ENCODE measurements at places on chromosomes 2 and 18.

GRCh38 chr2:213246497-213247281 is 37.6 kb upstream of the SPAG16 start:
- no peak for DNase-seq

DNA sequence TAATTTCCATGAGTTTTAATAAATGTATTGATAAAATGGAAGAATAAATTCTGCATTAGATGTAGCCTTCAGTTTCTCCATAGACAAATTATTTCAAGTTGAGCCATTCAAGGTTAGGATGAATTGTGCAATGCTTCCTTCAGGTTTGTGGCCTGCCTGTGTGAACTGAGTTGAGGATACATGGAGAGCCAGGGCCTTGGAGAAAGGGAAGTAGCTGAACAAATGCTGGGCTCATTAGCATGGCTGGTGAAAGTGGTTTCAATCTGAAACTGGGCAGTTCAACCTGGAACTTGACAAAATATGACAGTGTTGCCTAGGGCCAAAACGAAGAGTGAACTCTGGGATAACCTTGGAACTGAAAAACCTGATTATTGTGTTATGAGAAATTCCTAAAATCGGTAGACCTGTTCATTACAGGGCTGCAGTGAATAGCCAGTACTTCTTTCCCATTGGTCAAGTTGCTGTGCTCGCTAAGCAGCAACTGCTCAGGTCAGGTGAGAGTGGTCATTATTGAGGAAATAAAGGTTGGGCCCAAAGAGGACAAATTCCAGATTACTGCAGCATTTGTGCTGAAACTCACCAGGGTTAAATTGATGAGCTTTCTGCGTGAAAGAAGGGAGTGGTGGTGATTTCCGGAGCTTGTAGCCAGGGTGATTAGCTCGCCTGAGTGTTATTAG is 12.7 kb downstream of the INPP1 start:
- no peak for DNase-seq

DNA sequence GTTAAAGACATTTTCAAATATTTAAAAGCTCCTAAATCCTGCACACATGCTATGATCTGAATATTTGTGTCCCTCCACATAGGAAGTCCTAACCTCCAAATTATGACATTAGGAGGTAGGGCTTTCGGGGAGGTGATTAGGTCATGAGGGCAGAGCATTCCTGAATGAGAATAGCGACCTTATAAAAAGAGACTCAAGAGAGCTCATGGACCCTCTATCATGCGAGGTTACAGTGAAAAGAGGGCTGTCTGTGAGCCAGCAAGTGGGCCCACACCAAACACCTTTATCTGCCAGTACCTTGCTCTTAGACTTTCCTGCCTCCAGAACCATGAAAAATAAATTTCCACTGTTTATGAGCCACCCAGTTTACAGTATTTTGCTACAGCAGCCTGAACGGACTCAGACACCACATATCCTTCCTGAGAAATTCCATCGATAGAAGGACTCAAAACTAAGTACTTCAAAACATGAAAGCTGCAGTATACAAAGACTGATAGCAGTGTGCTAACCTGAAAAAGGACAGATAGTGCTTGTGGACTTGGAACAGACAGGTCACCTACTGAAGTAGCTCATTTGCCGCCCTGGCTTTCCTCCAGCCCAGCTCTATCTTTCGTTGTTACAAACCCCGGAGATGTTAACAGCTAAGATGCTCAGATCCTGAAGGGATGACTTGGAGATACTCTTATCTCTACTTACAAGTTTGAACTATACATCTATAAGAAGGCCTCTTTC is 13.8 kb downstream of the FAM210A start:
- no peak for DNase-seq

DNA sequence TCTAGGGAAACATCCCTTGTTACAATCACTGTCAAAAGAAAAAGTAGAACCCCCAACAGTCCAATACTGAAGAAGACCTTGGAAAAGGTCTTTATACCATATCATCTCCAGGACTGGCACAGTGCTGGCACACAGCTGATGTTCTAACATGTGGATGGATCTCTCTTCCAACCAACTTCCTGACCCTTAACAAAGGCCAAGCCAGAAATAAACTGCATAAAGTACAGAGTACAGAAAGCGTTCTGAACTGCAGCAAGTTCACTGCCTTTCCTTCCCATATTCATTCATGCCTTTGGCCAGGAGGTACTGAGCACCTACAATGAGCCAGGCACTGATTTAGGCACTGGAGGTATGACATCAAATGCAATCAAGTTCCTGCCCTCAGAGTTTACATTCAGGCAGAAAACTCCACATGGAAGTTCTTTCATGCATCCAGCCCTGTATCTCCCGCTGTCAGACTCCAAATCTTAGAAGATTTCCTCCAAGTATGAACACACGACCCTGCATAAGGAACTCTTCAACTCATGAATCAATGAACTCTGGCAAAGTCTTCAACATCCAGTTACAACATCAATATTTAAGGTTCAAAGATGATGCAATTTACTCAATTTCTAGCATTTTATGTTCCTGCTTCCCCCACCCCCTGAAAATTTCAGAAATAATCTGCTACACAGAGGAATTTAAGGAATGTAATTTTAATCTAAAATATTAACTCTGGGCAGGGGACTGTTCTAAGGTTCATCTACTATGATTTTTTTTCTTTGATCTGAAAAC is 33.8 kb downstream of the ACVR1 start:
- DNase-seq: no peak

DNA sequence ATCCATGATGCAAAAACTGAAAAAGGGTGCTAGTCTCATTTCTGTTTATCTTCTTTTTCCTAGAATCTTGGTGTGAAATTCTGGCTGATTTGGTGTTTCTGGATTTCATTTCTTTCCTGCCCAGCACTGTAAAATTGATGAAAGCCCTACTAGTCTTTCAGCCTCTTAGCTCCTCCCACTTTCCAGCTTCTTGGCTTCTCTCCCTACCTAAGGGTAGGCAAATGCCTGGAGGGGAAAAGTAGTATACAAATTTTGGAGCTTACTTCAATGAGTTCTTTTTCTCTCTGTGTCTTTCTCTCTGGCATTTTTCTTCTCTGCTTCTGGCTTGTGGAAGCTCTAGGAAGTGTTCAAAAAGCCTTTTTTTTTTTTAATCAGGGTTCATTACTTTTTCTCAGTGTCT is 160.5 kb downstream of the XIRP2 start:
- no peak for DNase-seq

- no peak for DNase-seq
Measured at GRCh38 chr18:48032876-48033789, 102.7 kb upstream of the SMAD2 start.

DNA sequence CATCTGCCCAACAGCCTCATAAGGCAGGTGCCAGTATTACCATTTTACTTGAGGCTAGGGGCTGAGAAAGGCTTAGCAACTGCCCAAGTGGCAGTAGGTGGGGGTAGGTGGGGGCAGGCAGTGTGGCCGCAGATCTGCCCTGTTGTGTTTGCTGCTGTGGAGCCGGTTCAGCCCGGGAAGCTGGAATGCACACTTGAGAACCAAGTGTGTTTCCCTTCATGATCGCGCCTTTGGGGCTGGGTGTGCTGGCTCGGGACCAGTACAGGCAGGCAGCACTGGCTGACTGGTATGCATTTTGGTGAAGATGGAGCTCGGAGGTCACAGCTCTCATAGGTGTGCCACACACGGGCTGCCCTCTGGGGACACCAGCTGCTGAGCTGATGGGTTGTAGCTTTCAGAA is 85.1 kb downstream of the CABLES1 start:
- DNase-seq: no peak

DNA sequence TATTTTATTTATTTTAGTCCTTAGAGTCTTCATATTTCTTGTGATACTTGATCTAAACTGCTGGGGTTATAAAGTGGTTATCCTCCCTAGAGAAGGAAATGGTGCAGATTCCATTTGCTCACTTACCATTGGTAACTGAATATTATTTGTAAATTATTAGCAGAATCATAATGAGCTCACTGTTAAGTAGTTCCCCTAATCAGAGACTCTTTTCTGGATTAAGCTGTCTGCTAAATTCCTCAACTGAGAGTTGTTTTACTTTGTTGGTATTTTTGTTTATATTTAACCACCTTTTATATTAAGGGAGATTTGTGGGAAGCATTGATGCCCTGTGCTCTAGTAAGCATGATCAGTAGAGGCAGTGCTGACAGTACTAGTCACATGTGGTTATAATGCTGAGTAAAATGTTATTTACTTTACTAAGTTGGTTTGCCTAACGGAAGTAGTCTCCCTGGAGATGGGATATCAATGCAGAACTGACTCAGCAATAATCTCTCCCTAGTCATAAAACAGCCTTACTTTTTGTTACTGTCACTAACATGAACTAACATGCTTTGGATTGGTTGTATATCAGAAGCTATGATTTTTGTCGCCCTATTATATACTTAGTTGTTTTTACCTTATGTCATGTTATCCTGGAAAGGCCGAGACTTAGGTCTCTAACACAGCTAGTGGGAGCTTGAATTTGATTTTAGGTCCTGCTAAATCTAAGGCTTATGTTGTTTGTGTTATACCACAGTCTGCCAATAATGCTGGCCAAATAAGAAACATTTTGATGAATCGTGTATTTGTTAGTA is 166.7 kb downstream of the MCFD2 start:
- no peak for DNase-seq

- DNase-seq: no peak
Measured at GRCh38 chr2:210092791-210093190, 78.4 kb downstream of the KANSL1L start.

- no peak for DNase-seq
Measured at GRCh38 chr2:131572175-131572574, 44.5 kb downstream of the CCDC74A start.

DNA sequence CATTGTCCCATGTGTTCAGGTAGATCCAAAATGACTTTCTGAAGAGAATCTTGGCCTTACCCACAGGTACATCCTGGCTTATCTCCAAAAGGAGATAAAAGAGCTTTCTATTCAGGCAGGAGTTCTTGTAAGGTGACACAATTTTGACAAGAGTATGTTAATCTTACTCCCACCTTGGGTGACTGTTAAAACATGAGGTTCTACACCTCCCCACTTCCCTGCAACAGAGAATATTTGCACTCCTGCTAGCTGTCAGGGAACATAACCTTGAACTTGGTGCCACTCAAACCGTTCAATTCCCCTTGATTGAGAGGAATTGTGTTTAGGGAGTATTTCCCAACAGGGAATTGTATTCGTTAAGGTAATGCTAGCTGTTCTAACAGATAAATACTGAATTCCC is 372.5 kb upstream of the KLHL29 start:
- no peak for DNase-seq

DNA sequence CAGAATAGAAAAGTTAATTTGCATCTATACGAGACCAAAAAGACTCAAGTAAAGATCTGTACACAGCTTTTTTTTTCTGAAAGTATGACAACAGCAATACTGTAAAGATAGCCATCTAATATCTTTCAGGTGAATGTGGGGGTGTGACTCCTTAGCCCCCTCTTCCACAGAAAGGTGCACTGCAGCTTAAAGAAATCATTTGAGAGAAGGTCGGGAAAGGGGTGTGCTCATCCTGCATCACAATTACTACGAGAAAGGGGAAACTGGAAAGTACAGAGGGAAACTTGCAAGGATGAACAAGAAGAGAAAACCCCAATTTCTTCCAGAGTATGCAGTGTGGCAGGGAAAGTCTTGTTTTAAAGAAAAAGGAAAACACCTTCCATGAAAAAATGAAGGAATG is 255.6 kb downstream of the CCDC178 start:
- DNase-seq: no peak

DNA sequence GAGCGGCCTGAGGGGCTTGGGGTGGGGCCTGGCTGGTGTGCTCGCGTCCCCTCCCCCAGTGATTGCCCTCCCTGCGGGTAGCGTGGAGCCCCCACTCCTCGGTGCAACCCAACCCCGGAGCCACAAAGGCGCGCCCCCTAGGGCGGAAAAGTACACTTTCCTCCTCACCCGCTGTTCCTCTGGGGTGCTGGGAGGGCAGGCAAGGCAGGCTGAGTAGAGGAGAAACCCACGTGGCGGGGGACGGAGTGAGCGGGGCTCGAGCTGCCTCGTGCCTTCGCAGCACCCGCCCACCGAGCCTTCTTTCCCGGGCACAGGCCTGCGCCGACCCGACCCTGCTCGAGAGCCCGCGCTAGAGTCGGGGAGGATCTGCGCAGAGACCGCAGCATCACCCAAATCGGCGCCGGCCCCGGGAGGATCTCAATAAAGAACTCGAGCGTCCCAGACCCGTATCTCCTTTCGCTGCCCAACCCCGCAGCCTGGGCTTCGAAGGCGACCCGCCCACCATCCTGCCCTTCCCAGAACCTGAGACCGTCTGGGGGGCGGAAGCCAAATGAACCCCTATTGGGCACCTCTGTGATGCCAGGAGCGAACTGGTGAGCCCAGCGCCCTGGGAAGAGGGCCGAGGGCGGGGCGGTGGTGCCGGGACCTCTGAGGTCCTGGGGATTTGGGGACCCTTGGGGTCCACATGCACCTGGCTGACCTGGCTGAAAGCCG is 1.5 kb downstream of the UCN start:
- DNase-seq: no peak

- no peak for DNase-seq
Measured at GRCh38 chr18:4208366-4208765, 246.7 kb downstream of the DLGAP1 start.
